Stimulated activated CD4-positive, alpha-beta T cell treated with anti-CD3 and anti-CD28 coated beads, Interleukin-4, amount 100 ng/mL, for 24 hours (primary cell): ENCODE measurements at places on chromosomes 5 and 9.

- DNase-seq: no peak
These were observed 394.3 kb downstream of the OSTF1 start for GRCh38 chr9:75482566-75482965.

- no peak for DNase-seq
These were observed 76.6 kb upstream of the NR4A3 start for GRCh38 chr9:99745085-99745484.

DNA sequence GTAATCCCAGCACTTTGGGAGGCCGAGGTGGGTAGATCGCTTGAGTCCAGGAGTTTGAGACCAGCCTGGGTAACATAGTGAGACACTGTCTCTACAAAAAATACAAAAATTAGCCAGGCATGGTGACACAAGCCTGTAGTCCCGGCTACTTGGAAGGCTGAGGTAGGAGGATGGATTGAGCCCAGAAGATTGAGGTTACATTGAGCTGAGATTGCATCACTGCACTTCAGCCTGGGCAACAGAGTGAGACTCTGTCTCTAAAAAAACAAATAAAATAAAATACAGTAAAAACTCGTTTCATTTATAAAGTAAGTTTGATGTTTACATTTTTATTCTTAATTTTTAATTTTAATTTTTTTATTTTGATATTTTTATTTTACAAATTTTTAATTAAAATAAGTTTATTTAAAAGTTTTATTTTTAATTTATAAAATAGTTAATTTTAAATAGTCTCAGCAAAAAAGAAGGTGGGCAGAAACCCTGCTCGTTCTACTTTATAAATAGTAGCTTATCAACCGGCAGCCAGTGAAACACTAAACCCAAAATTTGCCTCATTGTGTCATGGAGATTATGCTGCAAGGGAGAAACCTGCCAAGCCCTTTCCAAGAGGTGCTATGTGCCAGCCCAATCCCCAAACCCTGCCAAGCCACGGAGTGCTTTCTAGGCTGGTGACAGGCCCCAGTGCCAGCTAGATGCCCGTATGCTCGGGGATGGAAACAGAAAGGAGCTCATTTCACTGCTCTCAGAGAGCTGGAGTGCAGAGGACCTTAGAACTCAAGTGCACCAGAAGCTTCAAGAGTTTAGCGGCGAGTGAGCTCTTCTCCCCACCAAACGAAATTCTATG, 38.9 kb downstream of the SERINC5 start:
- peak; percentile 38 for DNase-seq

DNA sequence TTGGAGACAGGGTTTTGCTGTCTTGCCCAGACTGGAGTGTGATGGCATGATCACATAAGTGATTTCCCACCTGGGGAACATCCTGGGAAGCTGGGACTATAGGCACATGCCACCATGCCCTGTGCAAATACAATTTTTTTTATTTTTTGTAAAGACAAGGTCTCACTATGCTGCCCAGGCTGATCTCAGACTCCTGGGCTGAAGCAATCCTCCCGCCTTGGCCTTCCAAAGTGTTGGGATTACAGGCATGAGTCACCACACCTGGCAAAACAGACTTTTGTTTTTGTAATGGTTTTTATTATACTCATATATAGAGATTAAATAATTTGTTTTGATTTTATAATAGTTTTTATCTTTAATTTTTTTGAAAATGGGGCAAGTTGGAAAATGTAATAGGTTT, 14.7 kb downstream of the DNAJC25 start:
- DNase-seq: no peak

- DNase-seq: no peak
These were observed 452.0 kb upstream of the ZNF608 start for GRCh38 chr5:125198270-125198974.

GRCh38 chr5:169202969-169203368, 98.0 kb downstream of the SLIT3 start:
- no peak for DNase-seq
